ENCODE measurements at places on chromosomes 16 and 17.

- DNase-seq: no peak
Observed at GRCh38 chr16:22003195-22003594, 2.3 kb upstream of the PDZD9 start.

- DNase-seq: peak; percentile 78
Observed at GRCh38 chr17:45235416-45236281, 14.0 kb downstream of the FMNL1 start.

DNA sequence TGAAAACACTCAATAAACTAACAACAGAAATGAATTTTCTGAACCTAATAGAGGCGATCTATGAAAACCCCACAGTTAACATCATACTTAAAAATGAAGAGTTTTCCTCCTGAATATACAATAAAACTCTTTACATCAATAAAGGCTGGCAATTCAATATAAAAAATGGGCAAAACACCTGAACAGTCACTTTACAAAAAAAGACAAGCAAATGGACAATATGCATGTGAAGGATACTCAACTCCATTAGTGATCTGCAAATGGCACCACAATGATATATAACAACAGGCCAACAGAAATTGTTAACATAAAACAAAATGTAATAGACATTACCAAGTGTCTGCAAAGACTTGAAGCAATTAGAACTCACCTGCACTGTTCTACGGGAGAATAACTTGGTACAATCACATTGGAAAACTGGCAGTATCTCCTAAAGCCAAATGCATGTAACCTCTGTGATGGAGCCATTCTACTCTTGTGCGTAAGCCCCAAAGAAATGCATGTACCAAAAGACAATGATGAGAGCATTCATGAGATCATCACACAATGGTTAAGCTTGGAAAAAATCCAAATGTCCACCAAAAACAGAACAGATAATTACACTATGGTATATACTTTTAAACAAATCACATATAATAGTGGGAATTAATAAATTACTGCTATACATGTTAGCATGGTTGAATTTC, 433.4 kb upstream of the MAF start:
- DNase-seq: no peak

GRCh38 chr16:68074850-68075555, 10.2 kb upstream of the NFATC3 start:
- DNase-seq: no peak

DNA sequence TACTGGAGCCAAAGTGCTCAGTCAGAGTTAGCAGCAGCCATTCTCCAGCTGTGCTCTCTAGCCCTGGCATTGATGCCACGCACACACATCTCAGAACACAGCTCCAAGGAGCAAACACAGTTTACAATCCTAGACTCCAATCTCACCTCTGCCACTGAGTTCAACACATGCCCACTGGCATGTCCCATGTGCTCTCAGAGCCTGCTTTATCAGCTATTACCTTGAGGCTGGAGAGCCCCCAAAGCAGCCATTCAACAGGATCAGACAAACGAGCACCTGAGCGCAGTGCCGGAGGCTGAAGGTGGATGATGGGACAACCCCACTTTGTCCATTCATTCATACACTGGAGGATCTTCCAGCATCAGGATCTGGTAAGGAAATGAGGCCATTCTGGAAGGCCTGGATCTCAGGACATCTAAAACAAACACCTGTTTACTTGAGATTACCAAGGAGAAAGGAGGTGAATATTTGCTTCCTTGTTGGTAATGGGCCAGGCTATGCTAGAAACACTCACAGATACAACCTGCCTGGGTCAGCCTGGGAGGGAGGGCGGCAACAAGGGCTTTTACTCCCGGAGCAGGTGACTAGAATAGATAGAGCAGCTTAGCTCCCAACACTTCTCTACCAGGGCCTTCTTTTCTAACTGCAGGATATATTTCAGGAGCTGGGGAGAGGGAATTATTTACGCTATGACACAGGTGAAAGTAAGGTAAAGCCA, 25.4 kb downstream of the RANBP10 start:
- no peak for DNase-seq

- DNase-seq: no peak
Observed at GRCh38 chr16:73308771-73309170, 260.8 kb upstream of the ZFHX3 start.

DNA sequence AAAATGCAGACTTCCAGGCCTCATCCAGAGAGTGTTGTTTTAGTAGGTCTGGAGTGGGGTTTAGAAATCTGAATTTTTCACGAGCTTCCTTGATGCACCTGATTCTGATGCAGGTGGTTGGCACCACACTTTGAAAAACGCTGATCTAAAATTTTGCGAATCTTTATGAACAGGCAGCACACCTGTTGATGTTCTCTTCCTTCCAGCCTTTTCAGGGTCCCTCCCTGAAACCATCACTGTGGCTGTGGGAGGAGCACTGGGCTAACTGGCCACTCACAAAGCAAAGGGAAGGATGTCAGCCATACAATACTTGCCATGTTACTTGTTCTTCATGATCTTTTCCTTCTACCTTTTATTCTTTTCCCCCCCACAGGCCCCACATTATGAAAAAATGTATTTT, 14.2 kb downstream of the LDAF1 start:
- DNase-seq: no peak
